AG10803 (cell line): ENCODE measurements at places on chromosomes 12 and 14.
A peak's percentile ranks its signal among the peaks of the same experiment; 100 is the strongest.

- no peak for DNase-seq
These were observed 106.4 kb downstream of the EPS8 start for GRCh38 chr12:15682826-15683225.

- peak; percentile 58 for DNase-seq
These were observed 180.8 kb downstream of the C12orf50 start for GRCh38 chr12:87848248-87848868.

DNA sequence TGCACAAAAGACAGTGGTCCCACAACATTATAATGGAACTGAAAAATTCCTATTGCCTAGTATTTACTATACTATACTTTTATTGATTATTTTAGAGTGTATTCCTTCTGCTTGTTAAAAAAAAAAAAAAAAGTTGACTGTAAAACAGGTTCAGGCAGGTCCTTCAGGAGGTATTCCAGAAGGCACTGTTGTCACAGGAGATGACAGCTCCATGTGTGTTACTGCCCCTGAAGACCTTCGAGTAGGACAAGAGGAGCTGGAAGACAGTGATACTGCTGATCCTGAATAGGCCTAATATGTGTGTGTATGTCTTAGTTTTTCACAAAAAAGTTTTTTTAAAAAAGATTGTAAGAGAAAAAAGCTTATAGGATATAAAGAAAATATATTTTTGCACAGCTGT lies 12.3 kb downstream of the UBE2N start:
- no peak for DNase-seq

DNA sequence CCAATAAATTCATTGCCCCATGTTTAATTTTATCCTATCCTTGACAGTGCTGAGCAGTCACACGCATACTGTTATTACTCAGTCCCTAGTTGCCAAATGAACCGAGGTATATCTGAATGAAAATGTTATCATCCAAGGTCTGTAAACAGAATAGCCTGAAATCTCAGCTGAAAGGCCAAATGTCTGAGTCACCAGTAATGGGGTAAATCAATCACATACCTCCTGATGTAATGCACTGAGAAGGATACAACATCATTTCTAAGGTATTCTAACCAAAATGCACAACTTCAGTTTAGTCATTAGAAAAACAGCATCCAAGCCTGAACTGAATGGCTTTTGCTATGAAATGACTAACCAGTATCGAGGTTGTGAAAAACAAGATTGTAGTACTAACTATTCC lies 228.6 kb downstream of the DPF3 start:
- peak; percentile 96 for DNase-seq

- DNase-seq = peak; percentile 99
These were observed 183.1 kb upstream of the HIF1A start for GRCh38 chr14:61512026-61512834.

DNA sequence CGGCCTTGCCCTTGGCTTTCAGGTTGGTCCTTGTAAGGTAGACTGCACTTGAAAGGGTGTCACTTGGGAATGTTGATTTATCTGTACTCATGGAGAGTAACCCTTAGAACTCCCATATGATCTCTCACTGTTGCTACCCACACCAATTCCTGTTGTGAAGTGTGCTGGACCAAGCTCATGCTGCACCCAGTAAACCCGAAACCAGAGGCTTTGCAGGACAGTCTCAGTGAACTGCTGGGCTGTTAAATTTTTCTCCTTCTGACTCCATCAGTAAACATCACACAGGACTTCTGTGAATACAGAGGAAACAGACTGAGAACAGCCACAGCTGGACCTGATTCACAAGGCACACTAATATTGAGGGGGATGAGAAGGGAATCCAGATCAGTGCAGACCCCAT lies 783.0 kb downstream of the TMEM121 start:
- DNase-seq = no peak

DNA sequence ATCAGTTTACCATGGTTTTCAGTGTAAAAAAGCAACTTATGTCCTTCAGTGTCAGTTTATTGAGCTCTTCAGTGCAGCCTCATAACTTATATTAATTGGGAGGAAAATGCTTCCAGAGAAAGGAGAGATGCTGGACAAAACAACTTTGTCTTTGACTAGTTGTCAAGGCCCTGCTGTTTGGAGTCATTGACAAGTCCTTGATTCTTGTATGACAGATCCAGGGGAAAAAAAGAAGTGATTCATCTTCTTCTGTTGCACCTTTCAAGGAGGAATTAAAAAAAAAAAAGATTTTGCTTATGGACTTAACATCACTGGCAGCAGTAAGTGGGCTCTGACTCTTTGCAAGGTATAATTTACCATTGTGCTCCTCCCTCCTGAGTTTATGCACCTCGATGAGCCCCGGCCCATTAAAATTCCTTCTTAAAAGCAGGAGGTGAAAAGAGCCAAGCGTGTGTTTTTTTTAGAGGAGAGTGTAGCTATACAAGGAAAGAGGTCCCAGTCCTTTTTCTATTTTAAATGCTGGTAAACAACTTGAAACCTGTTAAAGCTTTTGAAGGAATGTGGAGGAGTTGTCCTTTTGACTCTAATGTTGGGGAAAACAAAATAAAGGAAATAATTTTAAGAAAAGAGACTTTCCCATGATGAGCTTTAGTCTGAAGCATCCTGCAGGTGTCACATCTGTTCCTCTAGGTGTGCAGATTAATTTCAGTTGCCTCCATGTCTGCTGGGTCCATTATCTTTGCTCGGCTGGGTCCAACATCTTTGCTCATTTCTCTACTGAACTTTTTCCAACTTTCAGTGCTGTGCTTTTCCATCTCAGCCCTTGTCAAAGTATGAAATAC lies 431.6 kb downstream of the RAD51B start:
- no peak for DNase-seq

DNA sequence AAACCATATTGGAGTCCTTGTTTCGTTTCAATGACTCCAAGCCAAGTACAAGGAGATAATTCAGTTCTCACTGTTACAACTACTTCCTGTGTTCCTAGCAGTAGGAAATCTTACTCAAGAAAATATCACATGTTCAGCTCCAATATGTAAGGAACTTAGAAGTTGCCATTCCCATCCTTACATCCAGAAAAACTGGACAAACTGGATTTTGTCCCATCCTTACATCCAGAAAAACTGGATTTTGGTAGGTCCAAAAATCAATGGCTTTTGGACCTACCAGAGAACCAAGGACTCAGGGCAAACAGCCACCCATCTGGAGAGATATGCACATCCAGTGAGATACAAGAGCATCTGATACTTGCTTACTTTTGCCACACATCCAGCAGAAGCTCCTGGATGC lies 23.8 kb downstream of the CMAS start:
- no peak for DNase-seq

- no peak for DNase-seq
These were observed 62.4 kb downstream of the SCN8A start for GRCh38 chr12:51653431-51653830.

- DNase-seq = no peak
These were observed 61.0 kb downstream of the SRGAP1 start for GRCh38 chr12:63905544-63905943.

DNA sequence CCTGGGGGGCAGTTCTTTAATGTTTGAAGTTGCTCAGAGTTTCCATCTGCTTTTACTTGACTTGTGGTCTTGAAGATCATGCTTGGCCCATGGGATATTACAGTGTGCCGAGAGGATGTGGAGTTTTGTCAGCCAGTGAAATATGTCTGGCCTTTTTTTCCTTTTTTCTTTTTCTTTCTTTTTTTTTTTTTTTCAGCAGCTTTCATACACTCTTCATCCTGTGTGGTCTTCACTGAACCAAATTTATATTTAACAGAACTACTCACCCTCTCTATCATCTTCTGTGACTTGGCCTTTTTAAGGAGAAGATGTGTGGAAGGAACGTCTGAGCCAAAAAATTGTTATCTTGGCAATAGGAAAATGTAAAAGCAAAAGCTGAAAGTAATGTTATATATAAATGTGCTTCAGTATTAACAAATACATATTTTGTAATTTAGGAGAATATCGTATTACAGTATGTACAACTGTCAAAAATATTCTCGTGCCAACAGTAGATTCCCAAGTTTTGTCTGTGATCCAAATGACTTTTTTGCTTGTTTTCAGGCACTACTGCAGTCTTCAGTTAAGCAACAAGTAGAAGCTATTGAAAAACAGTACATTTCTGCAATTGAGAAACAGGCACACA lies 200.6 kb downstream of the CCDC91 start:
- DNase-seq = peak; percentile 88

- no peak for DNase-seq
These were observed 66.7 kb downstream of the GALNT16 start for GRCh38 chr14:69326611-69327010.

DNA sequence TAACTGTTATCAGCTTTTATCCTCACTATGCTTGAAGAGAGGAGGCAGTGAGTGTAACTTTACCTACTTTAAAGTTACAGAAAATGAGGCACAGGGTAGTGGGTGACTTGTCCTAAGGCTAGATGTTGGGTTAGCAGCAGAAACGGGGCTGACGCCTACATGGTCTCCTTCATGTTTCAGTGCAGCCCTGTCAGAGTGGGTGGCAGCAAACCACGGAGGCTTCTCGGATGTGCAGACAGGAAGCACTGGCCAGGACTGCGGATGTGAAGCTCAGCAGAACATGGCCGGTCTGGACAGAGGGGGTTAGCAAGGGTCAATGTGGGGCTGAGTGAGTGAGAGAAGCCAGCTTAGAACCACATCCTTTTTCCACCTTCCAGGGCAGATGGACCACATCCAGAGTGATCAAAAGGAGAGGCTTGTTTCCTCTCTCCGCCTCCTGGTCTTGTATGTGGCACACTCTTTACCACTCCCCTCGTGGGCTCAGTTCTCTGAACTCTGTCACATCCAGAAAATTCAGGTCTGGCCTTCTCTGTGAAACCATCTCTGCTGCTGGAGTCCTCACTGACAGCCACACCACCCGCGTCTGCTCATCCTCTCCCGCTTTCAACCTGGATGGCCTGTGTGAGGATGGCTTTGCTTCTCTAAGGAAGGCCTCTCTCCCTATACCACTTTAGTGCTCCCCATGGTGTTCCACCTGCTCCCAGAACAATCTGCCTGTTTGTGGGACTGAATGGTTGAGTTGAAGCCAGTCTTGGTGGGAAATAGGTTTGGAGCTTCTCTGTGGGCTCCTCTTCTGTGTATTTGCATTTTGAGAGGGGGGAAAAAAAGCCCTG lies 14.1 kb downstream of the SUSD6 start:
- DNase-seq = peak; percentile 20

GRCh38 chr12:59408431-59408830 lies 187.4 kb upstream of the SLC16A7 start:
- DNase-seq = peak; percentile 46

DNA sequence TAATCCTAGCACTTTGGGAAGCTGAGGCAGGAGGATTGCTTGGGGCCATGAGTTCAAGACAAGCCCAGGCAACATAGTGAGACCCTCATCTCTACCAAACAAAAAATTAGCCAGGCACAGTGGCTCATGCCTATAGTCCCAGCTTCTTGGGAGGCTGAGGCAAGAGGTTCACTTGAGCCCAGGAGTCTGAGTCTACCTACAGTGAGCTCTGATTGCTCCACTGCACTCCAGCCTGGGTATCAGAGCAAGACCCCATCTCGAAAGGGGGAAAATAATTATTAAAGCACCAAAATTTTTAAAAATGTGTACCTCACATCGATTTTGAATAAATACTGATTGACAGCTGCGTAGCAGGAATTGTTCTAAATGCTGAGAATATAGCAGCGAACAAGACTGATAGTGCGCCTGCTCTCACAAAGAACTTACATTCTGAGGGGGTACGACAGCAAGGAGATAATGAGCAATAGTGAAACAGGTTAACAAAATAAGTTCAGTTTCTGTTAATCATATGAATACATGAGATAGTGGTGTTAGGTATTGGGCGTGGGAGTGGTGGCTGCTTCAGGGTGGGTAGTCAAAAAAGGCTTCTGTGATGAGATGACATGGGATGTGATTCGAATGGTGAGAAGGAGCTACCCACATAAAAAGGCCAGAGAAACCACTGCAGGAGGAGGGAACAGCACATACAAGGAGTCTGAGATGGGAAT lies 19.6 kb downstream of the HCFC2 start:
- no peak for DNase-seq

DNA sequence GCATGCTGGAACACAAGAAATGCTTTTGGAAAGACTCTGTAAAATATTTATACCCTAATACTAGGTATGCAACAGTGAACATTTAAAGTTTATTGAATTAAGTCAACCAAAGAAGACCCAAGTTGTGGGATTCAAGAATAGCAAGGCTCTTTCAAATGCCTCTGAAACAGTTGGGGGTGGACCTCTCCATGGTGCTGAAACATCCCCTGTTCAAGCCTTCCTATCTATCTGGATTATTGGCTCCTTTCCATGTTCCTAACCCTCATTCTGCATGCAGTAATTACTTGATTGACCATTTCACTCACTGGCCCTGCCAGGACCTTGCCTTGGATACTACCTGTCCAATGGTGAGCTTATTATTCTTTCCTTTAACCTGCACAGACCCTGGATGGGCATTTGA lies 349.7 kb downstream of the NRXN3 start:
- no peak for DNase-seq

- DNase-seq = peak; percentile 61
These were observed 127.2 kb upstream of the GSC start for GRCh38 chr14:94897082-94897481.

DNA sequence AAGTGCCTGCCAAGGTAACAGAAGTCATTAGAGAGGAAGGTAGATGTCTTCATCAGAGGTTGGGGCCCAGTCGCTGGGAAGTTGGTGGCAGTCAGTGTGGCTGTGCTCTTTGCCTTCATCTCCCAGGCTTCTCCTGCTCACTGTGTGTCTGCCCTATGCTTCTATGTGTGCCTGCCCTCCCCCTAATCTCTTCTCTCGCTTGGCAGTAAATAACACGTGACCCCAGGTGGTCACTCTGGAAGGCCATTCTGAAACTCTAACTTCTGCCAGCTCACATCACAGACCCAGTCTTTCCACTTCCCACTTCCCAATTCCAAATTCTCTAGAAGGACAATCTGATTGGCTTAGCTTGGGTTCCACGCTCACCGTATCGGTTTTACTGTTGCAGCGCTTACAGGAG lies 9.3 kb downstream of the ZNF664 start:
- DNase-seq = no peak

- DNase-seq = peak; percentile 24
These were observed 197.2 kb upstream of the PLEKHG7 start for GRCh38 chr12:92505254-92506231.

DNA sequence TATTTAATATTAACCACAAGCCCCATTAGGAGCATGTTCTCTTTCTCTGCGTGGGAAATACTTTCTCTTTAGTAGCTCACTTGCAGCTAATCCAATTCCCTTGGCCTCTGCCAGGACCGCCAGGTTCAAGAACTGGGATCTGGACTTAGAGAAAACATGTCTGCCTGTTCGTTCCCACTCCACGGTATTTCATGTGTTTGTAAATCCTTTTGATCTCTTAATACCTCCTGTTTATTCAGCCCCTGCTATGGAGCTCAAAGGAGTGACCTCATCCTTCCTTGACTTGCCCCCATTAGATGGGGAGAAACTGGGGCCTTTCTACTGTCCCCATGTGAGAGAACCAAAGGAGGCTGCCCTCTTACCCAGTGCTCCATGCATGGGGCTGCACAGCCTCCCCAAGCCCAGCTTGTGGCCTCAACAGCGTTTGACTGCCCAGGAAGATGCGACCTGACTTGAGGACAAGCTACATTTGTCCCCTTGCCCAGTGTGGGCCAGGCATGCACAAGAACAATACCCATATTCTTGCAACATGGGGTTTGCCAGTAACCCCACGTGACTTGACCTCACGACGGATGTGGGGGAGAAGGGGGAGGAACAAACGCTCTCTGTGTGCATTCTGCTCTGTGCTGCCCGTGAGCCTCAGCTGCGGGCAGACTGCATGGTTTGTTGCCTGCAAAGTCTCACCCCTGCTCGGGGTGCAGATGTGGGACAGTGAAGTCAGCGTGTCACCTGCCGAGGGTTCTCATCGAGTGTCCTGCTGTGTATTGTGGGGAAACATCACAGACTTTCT lies 30.3 kb downstream of the CD9 start:
- peak; percentile 78 for DNase-seq
